ENCODE measurements at places on chromosomes 12 and 14. TPM values are rescaled to one million over a fixed set of nuclear protein-coding genes. Genes with fewer than 3 reads are reported as not detected.

GRCh38 chr12:28443337-28443736 is 253.1 kb downstream of the CCDC91 start:
- DNase-seq: no peak

GRCh38 chr12:61095111-61095510 is 1165.1 kb upstream of the USP15 start:
- DNase-seq: no peak

GRCh38 chr12:55984861-55985260 is 11.0 kb downstream of the RAB5B start:
- DNase-seq: no peak

DNA sequence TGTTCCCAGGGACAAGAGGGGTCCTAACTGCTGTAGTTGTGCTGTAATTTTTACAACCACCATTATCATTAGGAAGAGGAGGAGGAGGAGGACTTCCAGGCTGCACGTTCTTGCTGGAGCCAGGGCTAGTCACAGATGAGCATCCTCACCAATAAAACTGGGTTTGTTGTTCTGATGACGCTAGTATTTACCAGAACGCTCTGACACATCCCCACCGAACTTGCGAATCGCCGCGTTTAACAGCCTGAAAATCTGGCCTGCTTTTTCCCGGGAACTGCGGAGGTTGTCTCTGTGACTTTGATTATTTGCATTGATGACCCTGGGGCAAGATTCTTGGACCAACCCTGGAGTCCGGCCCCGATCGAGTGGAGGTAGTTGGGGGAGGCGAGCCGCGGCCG is 10.2 kb downstream of the TBX5 start:
- DNase-seq: peak; percentile 68

DNA sequence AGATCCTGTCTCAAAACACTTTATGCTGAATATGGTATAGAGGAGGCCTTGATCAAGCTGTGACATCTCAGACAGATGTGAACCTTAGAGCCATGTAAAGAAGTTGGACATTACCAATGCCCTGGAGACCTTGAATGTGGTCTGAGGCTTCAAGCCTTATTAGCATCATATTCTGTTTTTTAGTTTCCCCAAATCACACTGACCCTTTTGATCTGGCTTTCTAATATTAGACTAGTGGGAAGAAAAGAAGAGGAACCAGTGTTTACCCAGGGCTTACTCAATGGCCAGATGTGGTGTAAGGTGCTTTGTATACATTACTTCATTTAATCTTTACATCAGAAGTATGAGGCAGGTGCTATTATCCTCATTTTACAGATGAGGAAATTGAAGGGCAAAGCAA is 10.6 kb upstream of the TBPL2 start:
- DNase-seq: no peak

DNA sequence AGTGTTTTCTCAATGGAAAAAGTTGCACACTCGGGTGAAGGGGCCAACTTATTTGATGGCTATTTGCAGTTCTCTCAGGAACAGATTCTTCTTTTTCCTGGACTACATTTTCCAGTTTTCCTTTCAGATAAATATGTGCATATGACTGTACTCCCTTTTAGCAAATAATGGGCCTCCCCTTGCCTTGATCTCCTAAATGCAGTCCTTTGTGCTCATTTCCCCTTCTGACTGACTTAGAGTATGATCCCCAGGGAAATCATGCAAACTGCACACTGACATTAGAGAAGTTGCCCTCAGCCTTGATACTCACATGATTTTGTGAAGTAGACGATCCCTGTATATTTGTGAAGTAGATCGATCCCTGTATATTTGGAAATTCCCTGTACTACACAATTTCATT is 492.9 kb upstream of the NOVA1 start:
- no peak for DNase-seq

DNA sequence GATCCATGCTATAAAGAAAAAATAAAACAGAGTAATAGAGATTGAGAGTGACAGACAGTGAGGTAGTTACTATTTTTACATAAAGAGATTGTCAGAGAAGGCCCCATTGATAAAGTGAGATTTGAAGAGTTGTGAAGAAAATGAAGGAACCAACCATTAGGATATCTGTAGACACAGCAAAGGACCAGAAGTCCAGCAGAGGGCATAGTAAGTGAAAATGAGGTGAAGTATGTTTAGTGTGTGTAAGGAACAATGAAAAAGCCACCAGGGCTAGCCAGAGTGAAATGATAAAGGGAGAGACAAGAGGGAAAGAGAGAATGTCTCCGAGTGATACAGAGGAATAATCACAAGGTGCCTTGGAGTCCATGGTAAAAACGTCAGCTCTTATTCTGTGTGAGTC is 411.0 kb downstream of the NELL2 start:
- DNase-seq: no peak

GRCh38 chr12:1608713-1609119 is 14.3 kb upstream of the FBXL14 start:
- DNase-seq: no peak

- no peak for DNase-seq
These were observed 199.1 kb upstream of the KRR1 start for GRCh38 chr12:75710361-75711069.

GRCh38 chr12:107474639-107475539 is 210.7 kb upstream of the PWP1 start:
- no peak for DNase-seq

Gene KRT8
- total RNA-seq: 57.0 TPM

Gene DTX1
- total RNA-seq: not detected

Gene TC2N
- total RNA-seq: 1.3 TPM

Gene FICD
- total RNA-seq: 9.9 TPM
